ENCODE measurements at places on chromosomes 12 and 14.
A peak's percentile ranks its signal among the peaks of the same experiment; 100 is the strongest.

DNA sequence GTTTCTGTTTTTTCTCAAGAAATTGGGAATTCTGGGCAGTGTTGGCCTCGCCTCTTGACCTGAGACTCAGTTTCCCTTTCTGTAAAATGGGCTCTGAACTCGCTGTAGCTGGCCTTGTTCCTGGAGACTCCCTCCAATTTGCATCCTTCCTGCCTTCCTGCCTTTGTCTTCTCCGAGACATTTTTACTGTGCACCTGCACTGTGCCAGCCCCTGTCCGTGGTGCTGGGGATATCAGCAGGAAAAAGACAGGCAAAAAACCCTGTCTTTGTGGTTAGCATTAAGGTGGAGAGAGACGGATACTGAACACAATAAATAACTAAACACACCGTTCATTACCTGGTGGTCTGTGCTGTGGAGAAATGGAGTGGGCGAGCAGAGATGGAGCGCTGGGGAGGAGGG lies 129.8 kb downstream of the AACS start:
- DNase-seq = no peak

GRCh38 chr12:33602515-33602914 lies 162.9 kb upstream of the SYT10 start:
- no peak for DNase-seq

DNA sequence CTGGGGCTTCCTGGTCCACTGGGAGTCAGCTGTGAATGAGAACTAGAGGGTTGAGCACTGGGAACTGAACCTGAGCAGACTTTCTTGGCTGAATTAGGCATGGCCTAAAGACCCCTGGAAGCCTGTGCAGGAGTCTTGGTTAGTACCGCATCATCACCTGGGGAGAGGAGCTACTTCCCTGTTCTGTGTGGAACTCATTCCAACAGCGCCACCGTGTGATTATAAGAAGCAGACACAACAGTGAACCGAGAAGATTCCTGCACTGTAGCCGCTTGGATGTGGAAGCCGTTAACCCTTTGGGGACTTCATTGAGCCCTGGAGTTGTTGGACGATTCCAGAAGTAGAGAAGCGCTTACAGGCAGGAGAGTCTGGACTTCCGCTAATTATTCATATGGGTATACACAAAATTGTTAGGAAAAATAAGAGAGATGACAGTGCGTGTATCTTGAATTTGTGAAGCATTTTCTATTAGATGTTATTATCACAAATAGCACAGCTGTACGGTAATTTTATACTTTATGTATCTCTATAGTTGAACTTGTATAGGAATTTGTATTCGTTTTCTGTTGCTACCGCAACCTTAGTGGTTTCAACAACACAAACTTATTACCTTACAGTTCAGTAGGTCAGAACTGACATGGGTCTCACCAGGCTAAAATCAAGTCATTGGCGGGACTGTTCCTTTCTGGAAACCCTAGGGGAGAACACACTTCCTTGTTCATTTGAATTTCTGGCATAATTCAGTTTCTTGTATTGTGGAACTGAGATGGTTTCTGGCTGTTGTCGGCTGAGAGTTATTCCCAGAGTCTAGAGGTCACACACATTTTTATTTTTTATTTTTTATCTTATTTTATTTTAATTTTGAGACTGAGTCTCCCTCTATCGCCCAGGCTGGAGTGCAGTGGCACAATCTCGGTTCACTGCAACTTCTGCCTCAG lies 100.7 kb downstream of the C2CD5 start:
- DNase-seq = peak; percentile 74

GRCh38 chr14:51786227-51786626 lies 74.2 kb upstream of the GNG2 start:
- no peak for DNase-seq

- DNase-seq = no peak
These were observed 330.6 kb upstream of the NAV3 start for GRCh38 chr12:77500089-77500488.

- no peak for DNase-seq
These were observed 76.6 kb upstream of the KCNJ8 start for GRCh38 chr12:21851151-21851550.

DNA sequence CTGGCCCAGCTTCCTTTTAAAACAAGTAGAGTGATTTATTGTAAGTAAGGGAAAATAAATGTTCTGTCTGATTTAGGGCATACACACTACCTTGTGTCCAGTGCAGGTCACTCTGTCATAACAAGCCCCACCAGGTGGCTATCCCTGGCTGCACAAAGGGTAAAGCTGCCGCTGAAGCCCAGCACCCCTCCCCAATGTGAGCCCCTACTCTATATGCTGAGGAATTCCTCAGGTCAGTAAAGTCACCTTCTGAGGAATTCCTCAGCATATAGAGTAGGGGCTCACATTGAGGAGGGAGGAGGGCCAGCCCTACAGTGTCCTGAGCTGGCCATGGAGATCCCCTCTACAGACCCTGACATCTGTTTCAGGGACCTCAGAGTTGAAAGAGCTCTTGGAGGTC lies 67.2 kb downstream of the TBC1D30 start:
- no peak for DNase-seq

- DNase-seq = no peak
These were observed 414.4 kb downstream of the FUT8 start for GRCh38 chr14:65826946-65827345.

- no peak for DNase-seq
These were observed 666.0 kb downstream of the MED13L start for GRCh38 chr12:115611477-115611876.

DNA sequence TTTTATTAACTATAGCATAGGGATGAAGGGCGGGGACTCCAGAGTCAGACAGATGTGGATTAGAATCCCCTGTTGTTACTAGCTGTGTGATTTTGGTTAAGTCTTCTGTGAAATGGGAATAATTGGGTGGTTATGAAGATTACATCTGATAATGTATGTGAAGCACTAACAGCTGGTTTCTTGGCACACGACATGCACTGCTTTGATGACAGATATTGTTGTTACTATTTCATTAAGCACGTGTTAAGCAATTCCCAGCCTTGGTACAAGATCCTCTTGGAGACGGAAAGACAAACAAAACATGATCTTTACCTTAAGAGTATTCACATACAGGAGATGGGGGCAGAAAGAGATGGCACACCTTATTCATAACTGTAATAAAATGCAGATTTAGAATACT lies 7.9 kb downstream of the PPFIBP1 start:
- DNase-seq = no peak

GRCh38 chr12:18899678-18900317 lies 161.9 kb downstream of the CAPZA3 start:
- no peak for DNase-seq

DNA sequence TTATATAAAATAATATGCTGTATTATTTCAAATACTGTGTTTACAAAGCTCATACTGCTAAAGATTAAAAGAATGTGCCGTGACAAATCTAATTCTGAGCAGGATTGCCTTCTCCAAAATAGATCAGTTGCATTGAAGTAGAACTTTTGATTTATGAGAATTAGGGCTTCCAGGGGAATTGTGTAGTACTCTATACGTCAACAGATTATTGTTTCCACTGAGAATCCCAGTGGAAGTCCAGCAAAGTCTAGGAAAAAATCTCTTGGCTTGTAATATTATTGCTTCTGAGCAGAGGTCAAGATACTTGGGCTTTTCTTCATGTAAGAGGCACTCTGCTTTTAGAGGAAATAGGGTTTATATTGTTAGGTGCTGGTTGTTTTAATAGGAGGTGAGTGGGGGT lies 133.9 kb downstream of the TRHDE start:
- no peak for DNase-seq

DNA sequence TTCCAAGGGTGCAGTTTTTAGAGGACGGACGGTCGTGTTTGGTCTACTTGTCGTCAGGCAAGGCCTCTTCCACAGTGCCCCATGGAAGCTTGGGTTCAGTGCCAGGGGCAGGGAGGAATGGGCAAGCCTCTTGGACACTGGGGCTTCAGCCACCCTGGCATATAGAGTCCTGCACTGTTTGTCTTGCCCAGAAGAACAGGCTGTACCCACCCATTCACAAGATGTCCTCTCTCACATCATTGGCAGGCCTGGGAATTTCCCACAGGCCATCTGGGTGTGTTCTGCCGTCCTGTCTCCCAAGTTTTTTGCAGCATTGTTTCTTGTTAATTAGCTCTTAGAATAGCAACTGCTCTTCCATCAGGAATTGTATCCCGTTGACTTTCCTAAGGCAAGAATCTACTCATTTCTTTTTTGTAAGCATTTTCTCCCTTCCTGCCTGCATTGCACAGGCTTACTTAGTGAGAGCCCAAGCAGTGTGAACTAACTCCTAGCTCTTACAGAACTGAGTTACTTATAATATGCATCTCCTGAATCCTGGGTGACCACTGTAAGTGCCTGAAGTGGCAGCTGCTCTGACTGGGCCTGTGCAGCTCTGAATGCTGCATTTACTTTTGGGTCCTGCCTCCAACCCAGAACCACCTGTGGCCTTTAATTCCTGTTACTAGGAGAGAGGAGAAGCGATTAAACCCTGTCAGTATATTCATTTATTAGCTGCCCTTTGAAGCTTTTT lies 149.4 kb upstream of the HIF1A start:
- DNase-seq = no peak

DNA sequence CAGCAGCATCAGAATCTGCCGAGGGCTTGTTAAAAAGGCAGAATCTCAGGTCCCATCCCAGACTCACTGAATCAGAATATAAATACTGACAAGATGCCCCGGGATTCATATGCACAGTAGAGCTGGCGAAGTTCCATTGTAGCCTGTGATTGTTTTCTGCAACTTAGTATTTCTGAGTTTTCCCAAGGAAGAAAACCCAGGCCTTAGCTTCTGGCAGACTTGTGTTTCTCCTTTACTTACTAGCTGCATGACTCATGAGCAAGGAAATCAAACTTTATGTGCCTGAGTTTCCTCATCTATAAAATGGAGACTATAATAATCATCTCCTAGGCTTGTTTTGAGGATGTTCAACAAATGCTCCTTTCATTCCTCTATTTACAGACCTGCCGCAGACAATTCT lies 278.5 kb upstream of the PLEKHG7 start:
- DNase-seq = no peak

- no peak for DNase-seq
These were observed 22.8 kb upstream of the RASSF3 start for GRCh38 chr12:64587447-64587846.

GRCh38 chr12:112179916-112180315 lies 54.6 kb downstream of the TRAFD1 start:
- DNase-seq = no peak

DNA sequence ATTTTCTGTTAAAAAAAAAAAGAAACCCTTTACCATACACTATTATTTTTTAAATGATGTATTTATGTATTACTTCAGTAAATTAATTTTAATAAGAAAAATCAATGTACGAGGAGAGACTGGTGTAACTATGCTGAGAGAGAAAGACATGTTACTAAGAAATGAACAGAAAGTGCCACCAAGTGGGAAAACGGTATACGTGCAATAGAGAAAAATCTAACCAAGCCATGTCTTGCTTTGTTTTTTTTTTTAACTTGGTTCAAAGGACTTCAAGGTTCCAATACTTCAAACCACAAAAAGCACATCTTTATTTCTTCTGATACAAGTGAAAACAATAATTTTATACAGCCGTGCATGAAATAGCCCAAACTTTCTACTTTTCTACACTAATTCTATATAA lies 22.9 kb downstream of the NDUFA12 start:
- DNase-seq = no peak

- no peak for DNase-seq
These were observed 2.0 kb upstream of the KRT4 start for GRCh38 chr12:52815676-52816588.

- DNase-seq = no peak
These were observed 9.3 kb upstream of the ESPL1 start for GRCh38 chr12:53258541-53259539.

DNA sequence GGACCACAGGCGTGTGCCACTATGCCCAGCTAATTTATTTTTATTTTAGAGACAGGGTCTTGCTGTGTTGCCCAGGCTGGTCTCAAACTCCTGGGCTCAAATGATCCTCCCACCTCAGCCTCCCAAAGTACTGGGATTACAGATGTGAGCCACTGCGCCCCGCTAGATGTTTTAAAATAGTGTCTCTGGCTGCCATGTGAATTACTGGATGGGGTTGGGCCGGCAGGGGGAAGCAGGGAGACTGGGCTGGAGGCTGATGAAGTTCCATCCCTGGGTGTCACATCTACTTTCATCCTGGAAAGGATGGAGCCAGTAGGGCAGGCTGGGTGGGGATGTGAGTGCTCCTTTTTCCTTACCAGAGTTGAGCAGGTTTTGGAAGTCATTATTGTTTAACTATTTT lies 46.1 kb downstream of the DNAH10 start:
- no peak for DNase-seq

DNA sequence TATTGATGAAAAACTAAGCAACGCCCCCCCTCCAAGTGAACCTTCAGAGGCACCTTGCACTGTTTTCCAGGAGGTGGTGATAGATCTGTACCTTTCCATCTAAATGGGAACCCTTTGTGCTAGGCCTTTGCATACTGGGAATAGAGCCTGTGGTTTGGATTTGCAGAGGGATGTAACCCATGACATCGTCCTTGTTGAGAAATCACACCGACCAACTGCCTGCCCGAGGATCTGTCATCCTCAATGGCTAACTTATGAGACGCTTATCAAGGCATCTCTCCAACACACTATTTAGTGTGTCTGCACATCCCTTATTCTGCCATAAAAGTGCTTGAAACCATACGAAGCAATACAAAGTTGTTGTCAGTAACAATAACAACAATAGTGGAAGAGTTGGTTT lies 22.9 kb downstream of the NTN4 start:
- DNase-seq = no peak

- no peak for DNase-seq
These were observed 17.1 kb downstream of the BCAT1 start for GRCh38 chr12:24931666-24932405.

DNA sequence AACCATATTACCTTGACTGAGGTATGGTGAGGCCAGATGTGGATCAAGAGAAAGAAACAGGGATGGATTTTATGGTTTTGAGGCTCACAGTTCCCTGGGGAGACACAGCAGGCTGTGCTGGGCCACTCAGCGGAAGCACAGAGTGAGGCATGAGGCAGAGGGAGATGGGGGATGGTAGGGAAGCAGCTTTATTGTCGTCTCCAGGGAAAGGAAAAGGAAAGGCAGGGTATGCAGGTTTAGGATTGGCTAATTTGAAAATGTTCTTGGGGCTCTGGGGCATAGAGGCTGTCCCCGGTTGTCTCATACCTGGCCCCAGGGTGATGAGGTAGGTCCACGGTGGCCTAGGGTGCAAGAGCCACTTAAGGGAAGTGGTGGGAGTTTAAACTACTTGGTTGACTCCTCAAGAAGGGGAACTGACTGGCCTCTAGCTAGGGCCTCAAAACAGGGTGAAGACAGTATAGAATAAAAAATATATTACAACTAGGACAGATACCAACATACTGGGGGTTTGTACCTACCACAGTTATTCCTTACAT lies 322.8 kb downstream of the RGS6 start:
- no peak for DNase-seq

GRCh38 chr14:45678163-45678562 lies 425.2 kb upstream of the MIS18BP1 start:
- DNase-seq = no peak

DNA sequence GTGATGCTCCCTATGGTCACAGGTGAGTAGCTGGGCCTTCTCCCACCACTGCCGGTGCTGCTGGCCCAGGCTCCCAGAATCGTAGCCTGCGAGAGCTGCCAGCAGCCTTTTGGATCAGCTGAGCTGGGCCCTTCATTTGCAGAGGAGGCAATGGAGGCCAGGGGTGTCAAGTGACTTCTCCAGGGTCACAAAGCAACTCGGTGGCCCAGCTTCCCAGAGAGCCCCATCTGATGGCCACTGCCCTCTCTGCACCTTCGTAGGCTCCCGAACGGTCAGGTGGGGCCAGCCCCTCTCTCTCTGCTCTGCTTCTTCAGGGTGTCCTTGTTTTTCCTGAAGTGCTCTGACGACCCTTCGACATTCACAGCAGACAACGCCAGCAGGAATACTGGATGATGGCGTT lies 4.6 kb downstream of the KRT80 start:
- DNase-seq = no peak

GRCh38 chr12:58656254-58657009 lies 263.9 kb downstream of the LRIG3 start:
- DNase-seq = no peak

Data from neuronal stem cell (in vitro differentiated cells).